NCI-H82 (cell line): ENCODE measurements at places on chromosomes 12 and 14.

GRCh38 chr14:51616724-51617409 lies 34.8 kb upstream of the FRMD6 start:
- DNase-seq, result no peak

GRCh38 chr12:24424889-24425600 lies 475.6 kb upstream of the SOX5 start:
- peak; percentile 96 for DNase-seq

DNA sequence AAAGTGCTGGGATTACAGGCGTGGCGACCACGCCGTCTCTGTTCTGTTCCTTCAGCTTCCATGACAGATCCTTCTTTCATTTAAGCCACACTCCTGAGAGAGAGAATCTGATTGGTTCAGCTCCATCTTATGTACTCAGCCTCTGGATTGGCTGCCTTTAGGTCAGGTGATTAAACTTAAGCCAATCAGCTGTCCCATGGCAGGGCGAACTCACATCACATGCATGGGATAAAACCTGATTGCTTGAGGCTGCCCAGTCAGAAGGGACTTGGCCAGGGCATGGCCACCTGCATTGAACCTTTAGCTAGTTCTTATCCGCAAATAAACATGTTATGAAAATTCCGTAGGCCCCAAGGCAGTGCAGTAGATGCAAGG lies 274.2 kb downstream of the SUDS3 start:
- DNase-seq, result no peak

- DNase-seq, result no peak
These were observed 124.0 kb upstream of the CPM start for GRCh38 chr12:69056743-69057515.

GRCh38 chr12:132503618-132504204 lies 13.8 kb downstream of the FBRSL1 start:
- no peak for DNase-seq

GRCh38 chr12:41936333-41936732 lies 208.3 kb downstream of the GXYLT1 start:
- no peak for DNase-seq

- no peak for DNase-seq
These were observed 6.4 kb downstream of the AP5M1 start for GRCh38 chr14:57275023-57275664.

DNA sequence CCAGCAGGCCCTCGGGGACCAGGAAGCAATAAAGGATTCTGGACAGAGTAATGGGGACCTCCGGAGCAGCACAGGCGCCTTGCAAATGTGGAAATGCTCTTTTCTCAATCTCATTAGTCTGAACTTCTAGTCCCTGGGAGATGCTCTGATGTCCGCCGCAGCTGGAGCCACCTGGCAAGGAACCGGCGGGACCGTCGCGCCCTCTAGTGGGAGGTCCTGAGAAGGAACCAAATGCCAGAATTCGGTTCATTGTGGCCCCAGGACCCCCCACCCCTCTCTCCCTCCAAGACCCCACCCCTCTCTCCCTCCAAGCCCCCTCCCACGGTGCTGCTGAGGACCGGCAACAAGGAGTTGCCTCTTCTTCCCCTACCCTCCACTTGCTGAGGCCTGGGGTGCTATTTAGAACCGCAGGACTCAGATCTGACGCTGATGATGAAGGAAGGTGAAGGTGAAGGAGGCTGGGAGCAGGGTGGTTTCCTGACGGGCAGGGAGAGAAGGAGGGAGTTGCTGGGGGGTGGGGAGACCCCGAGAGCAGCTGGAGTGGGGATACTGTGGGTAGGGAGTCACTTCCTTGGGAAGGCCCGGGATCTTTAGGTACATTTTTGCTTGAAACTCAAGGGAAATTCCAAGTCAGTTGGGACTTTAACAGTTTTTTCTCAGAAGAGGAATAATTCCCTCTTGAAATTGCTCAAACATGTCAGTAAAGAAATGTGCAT lies 42.5 kb downstream of the SMIM41 start:
- DNase-seq, result peak; percentile 92

- no peak for DNase-seq
These were observed 7.2 kb upstream of the FOXN3 start for GRCh38 chr14:89424241-89424640.

- DNase-seq, result peak; percentile 91
These were observed 5.0 kb upstream of the AQP2 start for GRCh38 chr12:49945394-49946080.

DNA sequence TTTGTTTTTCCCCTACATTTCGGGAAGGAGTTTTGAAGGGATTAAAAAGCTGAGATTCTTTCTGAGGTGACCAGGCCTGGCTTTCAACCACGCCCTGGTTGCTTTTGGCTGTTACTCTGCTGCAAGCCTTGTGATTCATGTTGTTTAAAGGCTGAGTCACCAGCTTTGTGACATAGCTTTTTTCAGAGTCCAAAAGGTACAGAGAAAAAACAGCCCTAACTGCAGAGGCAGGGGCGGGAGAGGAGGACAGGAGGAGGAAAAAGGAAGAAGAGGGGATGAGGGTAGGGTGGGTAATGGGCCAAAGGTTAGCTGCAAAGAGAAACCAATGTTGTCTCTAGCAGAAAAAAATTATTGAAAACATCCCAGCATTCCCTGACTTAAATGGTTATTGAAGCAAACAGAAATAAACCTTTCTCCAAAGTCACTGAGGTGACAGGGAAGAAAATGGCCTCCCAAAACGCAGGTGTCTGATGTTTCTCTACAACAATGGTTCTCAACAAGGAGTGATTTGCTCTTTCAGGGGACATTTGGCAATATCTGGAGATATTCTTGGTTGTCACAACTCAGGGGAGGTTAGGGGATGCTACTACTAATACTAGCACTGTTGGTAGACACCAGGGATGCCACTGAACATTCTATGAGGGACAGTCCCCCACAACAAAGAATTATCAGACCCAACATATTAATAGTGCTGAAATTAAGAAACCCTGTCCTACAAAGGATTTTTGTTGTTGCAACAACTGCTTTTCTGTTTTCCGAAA lies 2.1 kb upstream of the UBC start:
- no peak for DNase-seq

- DNase-seq, result no peak
These were observed 28.3 kb downstream of the MLXIP start for GRCh38 chr12:122106843-122107242.

- DNase-seq, result no peak
These were observed 1268.1 kb upstream of the USP15 start for GRCh38 chr12:60992087-60992486.

- no peak for DNase-seq
These were observed 64.9 kb downstream of the DDX51 start for GRCh38 chr12:132079200-132079599.

DNA sequence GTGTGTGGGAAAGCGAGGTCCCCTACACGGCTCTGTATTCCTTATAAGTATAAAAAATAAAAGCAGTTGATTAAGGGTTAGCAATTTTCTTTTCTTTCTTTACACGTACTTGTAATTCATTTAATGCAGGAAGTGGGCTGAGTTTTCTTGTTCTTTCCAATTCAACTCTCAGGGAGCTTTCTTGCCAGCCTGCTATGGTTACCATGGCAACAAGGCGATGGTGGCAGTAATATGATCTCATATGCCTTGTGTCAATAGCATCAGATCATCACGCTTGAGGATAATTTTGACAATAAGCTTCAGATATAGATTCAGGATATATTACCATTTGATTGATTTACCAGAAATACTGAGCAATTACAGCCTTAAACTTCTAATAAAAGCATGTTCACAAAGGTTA lies 466.5 kb downstream of the APAF1 start:
- peak; percentile 3 for DNase-seq

- peak; percentile 40 for DNase-seq
These were observed 14.6 kb downstream of the RAPGEF3 start for GRCh38 chr12:47744005-47744651.

DNA sequence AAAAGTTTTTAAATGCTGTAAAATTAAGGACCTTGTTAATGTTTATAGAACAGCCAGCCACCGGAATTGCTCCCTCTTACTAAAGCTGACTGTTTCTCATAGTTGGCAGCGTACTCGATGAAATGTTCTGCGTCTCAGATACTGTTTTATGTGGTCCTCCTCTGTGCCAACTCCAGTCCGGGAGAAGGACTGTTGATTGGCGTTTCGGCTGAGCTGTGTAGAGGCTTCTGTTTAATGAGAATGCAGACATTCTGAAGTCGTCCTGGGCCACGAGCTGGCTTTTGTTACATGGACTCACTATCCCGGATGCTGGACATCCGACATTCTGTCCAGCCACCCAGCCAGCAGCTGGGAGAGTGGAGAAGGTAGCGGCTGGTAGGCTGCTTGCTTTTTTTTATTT lies 75.4 kb downstream of the WDR20 start:
- no peak for DNase-seq

DNA sequence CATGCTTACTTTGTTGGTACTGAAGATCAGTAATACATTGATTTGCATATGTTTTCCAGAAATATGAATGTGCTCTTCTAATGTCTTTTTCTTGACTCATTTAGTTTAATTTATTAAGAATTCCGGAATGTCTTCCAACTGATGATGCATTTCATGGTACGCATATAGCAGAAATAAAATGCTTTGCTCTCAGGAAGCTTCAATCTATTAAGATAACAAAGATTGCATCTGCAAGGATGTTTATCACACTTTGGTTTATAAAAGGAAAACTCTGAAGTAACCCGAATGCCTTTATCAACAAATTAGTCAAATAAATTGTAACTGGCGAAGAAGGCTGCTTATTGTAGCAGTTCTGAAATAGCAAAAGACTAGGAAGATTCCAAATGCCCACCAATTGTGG lies 166.4 kb upstream of the LMNTD1 start:
- DNase-seq, result no peak

DNA sequence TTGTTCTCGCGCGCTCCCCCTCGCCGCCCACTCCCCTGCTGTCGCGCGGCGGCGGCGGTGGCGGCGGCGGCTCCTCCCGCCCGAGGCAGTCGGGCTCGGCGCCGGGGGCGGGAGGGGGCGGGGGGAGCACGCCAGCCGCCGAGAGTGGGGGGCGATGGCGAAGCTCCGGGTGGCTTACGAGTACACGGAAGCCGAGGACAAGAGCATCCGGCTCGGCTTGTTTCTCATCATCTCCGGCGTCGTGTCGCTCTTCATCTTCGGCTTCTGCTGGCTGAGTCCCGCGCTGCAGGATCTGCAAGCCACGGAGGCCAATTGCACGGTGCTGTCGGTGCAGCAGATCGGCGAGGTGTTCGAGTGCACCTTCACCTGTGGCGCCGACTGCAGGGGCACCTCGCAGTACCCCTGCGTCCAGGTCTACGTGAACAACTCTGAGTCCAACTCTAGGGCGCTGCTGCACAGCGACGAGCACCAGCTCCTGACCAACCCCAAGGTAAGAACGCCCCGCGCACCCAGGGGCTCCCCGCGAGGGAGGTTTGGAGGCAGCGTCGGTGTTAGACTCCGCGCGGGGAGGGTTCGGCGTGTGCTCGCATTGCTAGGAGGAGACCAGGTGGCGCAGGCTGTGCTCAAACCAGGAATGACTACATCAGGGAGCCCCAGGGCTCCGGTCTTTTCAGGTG lies 629 bp downstream of the KCNMB4 start:
- DNase-seq, result peak; percentile 58

DNA sequence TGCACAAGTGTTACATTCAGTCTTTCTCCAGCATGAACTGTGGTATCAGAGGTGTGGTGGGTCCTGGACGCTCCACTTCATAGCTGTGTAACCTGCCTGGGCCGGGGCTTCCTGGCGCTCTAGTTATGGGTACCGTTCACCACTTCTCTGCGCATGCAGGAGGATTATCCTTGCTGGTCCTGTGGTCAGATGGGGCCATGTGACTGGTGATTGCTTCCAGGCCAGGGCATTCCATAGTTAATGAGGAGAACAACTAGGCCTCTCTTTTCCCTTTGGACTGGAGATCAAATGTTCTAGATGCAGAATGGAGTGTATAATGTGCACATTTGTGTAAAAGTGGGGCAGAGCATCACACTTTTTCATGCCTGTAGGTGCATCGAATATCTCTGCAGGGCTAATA lies 444.0 kb downstream of the AACS start:
- DNase-seq, result no peak

GRCh38 chr14:100031506-100032281 lies 33.5 kb upstream of the EVL start:
- DNase-seq, result no peak

GRCh38 chr12:124099661-124100060 lies 126.6 kb downstream of the ZNF664 start:
- DNase-seq, result no peak

GRCh38 chr14:69726761-69727511 lies 40.0 kb upstream of the SRSF5 start:
- DNase-seq, result peak; percentile 79
